Memory B cell (primary cell): ENCODE measurements at places on chromosomes 12 and 14.

GRCh38 chr12:58393152-58393551 is 451.8 kb downstream of the ATP23 start:
- DNase-seq: no peak

GRCh38 chr14:104685216-104685997 is 4.0 kb upstream of the INF2 start:
- no peak for DNase-seq

DNA sequence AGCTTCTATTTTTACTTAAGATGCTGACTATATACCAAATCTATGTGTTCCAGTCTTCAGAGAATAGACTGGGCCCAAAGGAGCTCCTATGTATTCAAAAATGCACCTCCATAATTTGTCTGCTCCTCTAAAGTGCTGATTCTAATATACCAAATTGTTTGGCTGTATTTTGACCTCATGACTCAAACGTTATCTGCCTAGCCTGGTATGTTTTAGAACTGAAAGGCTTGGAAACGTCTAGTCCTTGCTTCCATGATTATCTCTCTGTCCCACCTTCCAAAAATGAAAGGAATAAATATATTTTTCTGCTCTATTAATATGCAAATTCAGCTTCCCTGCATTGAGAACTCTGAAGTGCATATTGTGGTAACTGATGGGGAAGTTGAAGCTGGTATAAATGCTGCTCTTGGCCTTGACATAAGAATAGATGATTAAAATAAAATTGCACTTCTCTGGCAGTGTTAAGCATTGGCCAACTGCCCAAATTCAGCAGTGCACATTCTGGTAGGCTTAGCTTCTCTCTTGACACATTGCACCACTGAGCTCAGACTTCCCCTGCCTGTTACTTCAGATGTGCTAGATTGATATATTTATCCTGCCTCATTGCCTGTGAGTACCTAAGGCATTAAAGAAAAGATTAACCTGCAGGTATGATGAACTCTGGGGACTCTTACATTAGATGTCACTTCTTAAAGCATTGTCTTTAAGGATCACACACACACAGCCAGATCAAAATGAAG is 882.3 kb downstream of the RPS29 start:
- no peak for DNase-seq

DNA sequence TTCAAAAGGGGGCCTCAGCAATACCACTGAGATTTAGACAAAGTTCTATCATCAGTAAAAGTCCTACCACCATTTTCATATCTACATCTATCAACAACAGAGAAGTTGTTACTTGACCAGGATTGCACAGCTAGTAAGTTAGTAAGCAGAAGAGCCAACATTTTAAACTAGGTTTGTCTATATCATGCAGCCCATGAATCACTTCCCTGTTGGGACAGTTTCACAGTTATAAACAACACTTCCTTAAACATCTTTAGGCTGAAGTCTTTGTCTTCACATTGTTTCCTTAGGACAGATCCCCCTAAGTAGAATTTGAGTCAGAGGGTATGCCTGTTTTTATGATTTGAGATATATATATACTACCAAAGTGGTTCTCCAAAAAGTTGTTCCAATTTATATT is 68.5 kb downstream of the DAO start:
- no peak for DNase-seq

GRCh38 chr14:28142400-28143015 is 624.1 kb upstream of the FOXG1 start:
- DNase-seq: no peak

DNA sequence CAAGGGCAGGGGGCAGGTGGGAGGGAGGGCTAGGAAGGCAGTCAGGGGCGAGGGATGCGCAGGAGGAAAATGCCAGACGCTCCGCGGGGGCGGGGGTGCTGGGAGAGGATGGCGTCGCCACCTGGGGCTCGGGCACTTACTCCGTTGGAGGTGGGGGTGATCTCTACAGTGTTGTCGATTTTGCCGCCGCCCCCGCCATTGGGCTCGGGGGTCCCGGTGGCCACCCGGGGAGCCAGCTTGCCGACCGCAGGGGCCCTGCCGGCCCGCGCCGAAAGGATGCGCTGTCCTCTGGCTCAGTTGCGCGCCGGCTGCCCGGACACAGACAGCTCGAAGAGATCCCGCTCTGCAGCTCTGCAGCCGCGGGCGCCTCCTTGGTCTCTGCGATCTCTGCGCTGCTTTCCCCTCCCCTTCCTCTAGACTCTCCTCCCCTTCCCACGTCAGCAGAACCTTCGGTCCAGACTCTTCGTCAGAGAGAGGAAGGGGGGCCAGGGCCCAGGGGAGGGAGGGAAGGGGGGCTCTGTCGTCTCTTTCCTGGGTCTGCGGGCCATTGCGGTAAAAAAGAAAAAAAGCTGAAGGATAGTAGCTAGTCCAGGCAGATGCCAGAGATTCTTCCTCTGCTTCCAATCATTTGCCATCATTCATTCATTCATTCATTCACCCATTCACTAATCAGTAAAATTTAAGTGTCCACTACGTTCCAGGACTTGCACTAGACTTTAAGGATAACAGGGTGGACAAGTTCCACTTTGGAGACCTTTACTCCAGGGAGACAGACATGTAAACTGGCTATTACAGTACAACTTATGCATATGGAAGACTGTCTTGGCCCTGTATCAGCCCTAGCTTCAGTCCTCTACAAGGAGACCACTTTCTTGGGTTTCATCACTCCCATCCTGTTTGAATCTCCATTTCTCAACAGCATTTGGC is at the start of gene SLC22A17:
Gene SLC22A17, minus strand, starts transcription at position 382 of the 927 bp plus-strand sequence.
- peak; percentile 30 for DNase-seq

GRCh38 chr12:72264548-72265175 is 7.5 kb upstream of the TRHDE start:
- DNase-seq: no peak

DNA sequence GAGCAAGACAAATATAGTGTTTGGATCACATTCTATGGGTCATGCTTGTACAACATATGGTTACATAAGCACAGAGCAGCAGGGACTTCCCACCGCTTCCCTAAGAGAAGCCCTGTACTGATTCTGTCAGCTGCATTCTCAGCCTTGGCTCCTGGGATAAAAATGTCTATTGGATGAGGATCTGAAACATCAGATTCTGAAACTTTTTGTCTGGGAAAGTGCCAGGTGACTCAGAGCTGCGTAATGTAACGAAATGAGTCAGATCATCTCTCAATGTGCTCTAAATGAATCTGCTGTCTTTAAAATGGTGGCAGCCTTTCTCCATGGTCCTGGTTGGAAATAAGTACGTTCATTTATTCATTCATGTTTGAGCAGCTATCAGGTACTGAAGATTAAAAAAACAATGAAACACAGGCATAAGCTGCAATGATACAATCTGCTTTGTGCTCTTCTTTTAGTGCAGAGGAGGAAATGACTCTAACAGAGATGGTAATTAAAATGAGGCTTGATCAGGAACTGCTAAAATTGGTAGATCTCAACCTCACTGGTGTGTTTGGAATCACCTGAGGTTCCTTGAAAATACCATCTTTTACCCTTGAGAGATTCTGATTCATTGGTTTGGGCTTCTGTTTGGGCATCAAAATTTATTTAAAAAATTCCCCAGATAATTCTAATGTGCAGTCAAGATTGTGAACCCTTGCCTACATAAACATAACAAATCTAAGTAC is 99.1 kb upstream of the NAP1L1 start:
- DNase-seq: no peak

DNA sequence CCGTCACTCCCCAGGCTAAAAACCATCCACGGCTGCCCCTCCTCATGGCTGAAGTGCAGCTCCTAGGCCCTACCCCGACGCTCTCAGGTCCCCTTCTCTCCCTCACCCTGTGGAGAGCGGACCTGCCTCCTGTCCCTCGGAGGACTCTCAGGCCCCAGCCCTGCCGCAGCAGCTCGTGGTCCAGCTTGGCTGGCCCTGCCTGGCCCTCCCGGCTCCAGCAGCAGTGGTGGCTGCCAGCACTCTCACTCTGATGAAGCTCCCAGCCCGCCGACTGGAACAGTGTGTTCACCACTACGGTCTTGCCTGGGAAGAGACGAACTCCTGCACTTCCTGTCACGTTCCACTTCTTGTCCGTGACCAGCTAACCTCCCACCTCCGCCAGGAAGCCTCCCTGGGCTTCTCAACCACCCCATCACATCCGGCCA is 11.1 kb downstream of the BAG5 start:
- no peak for DNase-seq

- DNase-seq: no peak
Measured at GRCh38 chr12:129564768-129565167, 339.1 kb downstream of the TMEM132D start.

- DNase-seq: no peak
Measured at GRCh38 chr12:130761537-130762318, 45.6 kb upstream of the RIMBP2 start.

- no peak for DNase-seq
Measured at GRCh38 chr12:123916729-123917128, 55.9 kb downstream of the CCDC92 start.

GRCh38 chr12:118307069-118307954 is 65.4 kb downstream of the TAOK3 start:
- no peak for DNase-seq

DNA sequence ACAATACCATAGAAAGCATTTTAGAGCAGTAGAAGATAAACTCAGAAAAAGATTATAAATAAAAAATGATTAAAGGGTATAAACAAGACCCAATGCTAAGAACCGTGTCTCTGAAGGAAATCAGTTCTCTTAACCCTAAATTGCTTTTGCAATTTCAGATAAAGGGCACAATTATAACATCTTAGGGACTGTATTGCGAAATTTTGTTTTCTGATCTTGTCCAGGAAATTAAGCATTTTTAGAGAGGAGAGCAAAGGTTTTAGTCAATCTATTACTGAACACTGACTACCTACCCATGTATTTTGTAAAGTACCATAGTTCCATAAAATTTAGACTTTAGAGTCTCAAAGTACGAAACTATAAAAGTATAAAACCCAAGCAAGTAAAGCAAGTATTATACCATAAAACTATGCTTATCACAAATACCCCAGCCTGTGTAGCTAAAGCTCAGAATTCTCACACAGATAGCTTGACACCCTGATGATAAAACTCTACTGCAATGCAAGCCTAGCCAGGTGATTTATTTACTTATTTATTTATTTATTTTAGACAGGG is 6.8 kb upstream of the CHPT1 start:
- DNase-seq: no peak

GRCh38 chr12:57181561-57182155 is 34.2 kb upstream of the LRP1-AS start:
- DNase-seq: no peak

- no peak for DNase-seq
Measured at GRCh38 chr12:105574056-105574715, 243.7 kb downstream of the C12orf75 start.

DNA sequence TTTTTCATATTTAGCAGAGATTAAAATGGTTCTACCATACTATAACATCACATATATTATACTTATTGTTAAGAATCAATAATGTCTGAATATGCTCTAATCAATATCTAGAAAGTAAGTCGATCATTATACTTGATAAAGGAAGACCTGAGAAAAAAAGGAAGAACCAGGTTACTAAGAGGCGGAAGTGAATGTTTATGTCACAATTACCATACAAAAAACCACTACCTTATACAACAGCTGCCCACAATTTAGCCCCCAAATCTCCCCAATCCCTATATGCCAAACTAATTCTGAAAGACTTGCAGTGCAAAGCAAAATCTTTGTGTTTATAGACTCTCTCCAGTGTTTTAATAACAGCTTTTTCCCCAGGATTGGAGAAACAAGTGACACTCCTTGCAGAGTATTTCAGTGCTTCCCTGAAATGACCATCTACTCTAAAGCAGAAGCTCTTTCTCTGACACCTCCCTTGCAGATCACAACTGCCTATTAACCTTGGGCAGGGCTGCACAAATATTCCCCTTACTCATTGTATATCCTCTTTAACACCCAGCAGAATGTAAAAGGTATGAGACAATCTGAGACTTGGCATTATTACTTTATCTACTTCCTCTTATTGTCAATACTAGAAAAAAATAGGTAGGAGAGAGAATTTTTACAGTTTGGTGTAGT is 12.7 kb upstream of the SLC2A3 start:
- DNase-seq: no peak

DNA sequence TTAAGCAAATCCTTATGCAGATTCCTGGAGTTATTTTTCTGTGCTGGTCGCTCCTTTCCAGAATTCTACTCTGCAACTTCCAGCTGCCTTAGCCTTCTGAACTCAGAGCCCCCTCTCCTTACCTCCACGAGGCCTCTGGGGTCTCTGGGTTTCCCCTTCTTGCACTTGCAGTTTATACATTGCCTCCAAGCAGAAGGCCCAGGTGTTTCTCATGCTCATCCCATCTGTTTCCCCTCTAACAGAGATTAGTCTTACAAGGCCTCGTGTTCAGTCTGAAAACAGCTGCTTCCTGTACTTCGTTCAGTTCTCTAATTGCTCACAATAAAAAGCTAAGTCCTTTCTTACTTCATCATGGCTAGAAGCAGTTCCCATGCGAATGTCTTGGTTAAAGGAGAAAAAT is 134.4 kb upstream of the FGD4 start:
- DNase-seq: peak; percentile 32

- DNase-seq: peak; percentile 6
Measured at GRCh38 chr14:72615451-72616121, 278.3 kb downstream of the DPF3 start.

DNA sequence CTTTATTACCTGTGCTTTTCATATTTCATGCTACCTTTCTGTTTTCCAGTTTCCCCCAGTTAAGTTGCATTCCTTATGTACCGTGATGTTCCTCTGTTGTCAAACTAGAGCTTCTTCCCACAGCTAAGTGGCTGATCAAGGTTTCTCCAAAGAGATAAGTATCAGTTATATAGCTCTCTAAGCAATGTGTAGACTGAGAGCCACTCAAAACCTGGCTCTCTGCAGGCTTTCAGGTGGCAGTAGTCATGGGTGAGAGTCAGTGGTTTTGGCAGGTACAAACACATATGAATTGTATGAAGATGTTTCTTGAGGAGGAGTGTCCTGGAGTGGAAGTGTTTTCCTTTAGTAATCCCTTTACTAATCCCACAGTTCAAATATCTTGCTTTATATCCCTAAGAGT is 28.4 kb downstream of the TXNRD1 start:
- DNase-seq: no peak
